ENCODE measurements at places on chromosomes 3 and 15. TPM values are rescaled to one million over a fixed set of nuclear protein-coding genes. Genes with fewer than 3 reads are reported as not detected.

GRCh38 chr3:127598841-127599570 lies 795 bp downstream of the MCM2 start:
- DNase-seq = no peak

IGSF10 gene
- polyA plus RNA-seq = not detected

SPTSSB gene
- polyA plus RNA-seq = not detected

- no peak for DNase-seq
Measured at GRCh38 chr3:14137445-14137844, 12.6 kb downstream of the TMEM43 start.
